ENCODE measurements at places on chromosomes 11 and 22.

DNA sequence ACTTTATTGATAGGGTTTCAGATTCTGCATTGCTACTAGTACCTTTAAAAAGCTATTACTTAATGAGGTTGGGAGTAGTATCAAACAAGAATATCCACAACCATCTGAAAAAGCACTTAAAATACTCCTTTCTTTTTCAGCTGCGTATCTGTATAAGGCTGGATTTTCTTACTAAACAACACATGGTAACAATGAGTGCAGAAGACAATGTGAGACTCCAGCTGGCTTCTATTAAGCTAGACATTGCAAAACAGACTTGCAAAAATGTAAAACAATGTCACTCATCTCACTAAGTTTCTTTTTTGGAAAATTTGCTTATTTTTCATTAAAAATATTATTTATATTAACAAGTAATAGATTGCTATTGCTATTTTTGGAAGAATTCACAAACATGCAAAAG, 132.6 kb downstream of the WNT11 start:
- DNase-seq: no peak

DNA sequence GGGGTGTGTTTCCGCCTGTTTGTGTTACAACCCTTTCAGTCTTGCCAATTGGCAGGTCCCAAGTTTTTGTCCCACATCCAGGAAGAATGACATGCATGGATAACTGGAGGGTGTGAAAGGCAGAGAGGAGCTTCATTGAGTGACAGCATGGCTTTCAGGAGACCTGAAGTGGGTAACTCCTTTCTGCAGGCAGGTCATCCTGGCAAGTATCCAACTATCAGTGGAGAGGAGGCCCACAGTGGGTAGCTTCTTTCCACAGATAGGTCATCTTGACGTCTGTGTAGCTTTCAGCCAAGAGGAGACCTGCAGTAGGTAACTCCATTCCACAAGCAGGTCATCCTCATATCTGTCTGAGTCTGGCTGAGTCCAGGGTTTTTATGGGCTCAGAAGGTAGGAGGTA, 1268.8 kb upstream of the CNTN5 start:
- no peak for DNase-seq

DNA sequence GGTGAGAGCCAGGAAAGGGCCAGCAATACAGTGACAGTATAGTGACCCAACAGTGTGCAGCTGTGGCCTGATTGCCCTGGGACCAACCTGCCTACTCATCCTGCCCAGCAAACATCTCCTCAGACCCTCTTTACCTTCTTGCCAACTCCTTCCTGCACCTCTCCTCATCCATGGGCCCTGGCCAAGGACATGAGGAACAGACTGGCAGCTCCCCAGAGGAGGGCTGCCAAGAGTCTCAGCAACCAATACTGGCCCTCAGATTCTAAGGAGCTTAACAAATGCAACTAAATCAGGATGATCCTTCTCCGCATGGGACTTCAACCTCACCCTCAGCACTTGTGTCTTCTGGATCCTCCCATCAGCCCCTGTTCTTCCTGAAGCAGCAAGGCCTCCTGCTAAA, 77.0 kb downstream of the RPL27A start:
- DNase-seq: no peak

- no peak for DNase-seq
Measured at GRCh38 chr11:11403763-11404725, 51.0 kb upstream of the CSNK2A3 start.

DNA sequence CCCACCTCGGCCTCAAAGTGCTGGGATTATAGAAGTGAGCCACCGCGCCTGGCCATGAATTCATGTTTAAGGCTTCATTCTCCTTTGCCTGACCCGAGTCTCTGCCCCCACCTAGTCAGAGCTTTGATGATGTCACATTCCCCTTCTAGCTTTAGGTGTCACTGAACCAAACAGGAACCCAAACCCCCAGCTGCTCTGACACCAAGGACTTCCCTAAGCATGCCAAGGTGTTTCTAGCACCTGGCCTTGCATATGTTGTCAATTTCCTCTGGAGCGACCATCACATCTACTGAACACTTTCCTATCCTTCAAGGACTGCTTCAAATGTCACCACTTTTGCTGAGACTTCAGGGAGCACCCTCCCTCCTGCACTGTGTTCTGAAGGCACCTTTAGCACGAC, 2.3 kb downstream of the F2 start:
- DNase-seq: no peak

DNA sequence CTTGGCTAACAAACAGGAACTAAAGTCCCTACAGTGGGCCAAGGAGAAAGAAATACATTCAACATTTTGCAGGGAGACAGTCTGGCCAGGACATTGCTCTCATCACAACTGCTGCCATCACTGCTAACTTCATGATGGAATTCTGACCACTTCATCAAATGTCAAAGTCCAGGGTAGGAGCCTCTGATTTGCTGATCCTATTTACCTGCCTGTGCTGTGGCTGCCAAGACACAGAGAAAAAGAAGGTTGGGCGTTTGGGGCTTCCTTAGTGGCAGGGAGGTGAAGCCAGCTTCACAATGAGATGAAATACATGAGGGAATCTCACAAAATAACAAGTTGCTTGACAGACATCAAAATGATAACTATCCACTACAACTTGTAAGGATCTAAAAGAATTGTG, 343.9 kb upstream of the CADM1 start:
- no peak for DNase-seq

DNA sequence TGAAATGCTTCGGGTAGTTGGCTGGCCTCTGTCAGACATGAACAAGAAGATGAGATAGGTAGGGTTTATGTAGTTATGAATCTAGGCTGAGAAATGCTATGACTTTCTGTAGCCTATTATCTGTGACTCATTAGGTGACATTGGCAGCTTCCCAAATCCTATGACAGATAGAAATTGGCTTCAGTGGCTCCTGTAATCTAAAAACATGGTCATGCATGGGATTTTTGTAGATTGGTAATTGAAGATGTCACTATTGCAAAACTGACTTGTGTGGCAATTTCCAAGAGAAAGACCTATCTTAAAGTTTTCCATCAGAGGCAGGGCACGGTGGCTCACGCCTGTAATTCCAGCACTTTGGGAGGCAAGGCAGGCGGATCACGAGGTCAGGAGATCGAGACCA, 29.4 kb upstream of the GRIK4 start:
- no peak for DNase-seq

Data from activated naive CD4-positive, alpha-beta T cell treated with anti-CD3 and anti-CD28 coated beads, Interleukin-2, amount 50 U/mL, for 72 hours (primary cell).